ENCODE measurements at places on chromosomes 2 and 18.
A peak's percentile ranks its signal among the peaks of the same experiment; 100 is the strongest.

GRCh38 chr2:241941691-241942301, 72.3 kb downstream of the RTP5 start:
- DNase-seq = no peak

GRCh38 chr2:30229596-30229995, 1.7 kb upstream of the LBH start:
- DNase-seq = no peak

- DNase-seq = no peak
Measured at GRCh38 chr18:55064760-55065159, 105.5 kb upstream of the CCDC68 start.

- no peak for DNase-seq
Measured at GRCh38 chr18:10332452-10332851, 122.0 kb upstream of the APCDD1 start.

DNA sequence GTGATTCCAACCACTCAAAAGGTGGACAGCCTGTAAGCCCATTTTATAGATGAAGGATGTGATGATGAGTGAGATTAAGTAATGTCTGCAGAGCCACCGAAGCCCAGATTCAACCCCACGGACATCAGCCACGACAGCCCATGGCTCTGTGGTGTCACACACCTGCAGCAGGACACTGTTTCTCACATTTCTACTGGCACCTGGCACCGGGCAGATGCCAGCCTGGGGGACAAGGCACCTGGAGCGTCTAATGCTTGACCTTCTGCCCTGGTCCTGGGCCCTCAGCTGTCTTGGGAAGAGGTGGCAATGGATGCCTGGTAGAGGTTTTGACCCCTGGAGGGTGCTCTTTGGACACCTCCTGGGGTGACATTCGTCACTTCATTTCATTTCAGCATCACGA, 176.3 kb downstream of the ANAPC1 start:
- DNase-seq = no peak

- DNase-seq = no peak
Measured at GRCh38 chr2:64029116-64029665, 10.0 kb upstream of the VPS54 start.

GRCh38 chr2:14614017-14614416, 18.5 kb upstream of the LRATD1 start:
- no peak for DNase-seq

- DNase-seq = peak; percentile 57
Measured at GRCh38 chr2:117856415-117857210, 42.1 kb downstream of the DDX18 start.

GRCh38 chr2:63680455-63680854, 91.7 kb downstream of the MDH1 start:
- DNase-seq = no peak

DNA sequence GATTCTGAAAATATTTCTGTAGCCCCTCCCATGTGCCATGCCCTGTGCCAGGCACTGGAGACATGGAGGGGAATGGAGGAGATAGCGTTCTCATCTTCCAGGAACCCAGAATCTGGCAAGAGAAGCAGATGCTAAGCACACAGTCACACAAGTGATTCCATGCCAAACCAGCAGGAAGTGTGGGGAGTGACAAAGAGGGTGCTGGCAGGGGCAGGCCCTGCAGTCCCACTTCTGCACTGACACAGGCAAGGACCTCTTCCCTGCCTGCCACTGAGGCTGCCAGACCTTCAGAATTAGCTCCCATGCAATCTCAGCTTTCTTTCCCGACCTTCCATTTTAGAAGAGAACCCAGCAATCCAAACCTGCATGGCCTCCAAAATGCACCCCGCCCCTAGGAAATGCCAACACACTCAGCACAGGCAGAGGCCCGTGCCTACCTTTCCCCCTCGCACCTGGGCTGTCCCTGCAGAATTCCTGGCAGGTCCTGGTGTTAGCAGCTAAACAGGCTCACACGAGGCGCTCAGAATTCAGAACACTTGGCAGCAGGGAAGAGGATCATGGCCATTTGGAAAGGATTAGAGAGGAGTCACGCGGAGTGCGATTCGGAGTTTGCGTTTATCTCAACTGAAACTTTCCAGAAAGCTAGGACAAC, 155.3 kb downstream of the MSH2 start:
- DNase-seq = no peak

DNA sequence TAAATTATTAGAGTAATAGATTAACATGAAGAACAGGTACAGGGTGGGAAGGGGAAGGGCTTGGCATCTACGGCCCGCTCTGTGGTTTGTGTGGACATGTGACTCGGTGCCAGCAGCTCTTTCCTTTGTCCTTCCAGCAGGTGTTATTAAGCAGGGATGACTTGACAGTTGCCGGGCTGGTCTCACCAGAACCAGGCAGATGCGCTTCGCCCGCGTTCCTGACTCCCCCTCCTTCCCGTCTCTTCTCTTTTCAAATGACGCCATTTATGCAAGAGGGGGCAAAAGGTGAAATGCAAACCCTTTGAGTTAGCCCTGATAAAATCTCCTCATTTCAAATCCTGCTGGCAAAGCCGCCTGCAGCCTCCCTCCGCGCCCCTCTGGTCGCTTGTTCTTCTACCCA, 38.9 kb upstream of the MGAT4A start:
- no peak for DNase-seq

DNA sequence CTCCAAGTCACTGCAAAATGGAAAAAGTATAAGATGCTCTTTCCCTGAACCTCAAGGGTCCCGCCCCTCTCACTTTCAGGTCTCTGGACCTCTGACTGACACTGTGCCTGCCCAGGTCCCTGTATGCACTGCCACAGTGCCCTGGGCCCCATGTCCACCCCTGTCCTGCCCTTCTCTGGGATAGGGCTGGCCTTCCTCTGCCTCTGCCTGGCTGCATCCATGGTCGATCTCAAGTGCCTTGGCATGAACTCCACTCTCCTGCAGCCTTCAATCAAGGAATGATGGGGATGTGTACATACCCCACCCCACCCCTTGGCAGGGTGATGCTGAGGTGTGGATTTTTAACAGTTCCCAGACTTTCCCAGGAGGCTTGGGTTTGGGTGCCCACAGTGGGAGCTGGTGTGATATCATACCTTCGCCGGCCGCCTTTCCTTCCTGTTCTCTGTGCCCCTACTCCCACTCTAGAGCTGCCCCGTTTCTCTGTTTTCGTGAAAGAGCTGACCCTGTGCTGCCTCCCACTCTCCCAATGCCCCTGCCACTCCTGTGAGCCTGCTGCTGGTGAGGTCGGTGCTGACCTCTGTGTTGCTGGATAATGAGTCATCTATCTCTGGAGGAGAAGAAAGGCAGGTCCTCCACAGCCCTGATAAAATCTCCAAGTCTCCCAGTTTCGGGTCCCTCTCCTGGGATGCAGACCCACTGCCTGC, 18.9 kb downstream of the PTPN18 start:
- DNase-seq = no peak

DNA sequence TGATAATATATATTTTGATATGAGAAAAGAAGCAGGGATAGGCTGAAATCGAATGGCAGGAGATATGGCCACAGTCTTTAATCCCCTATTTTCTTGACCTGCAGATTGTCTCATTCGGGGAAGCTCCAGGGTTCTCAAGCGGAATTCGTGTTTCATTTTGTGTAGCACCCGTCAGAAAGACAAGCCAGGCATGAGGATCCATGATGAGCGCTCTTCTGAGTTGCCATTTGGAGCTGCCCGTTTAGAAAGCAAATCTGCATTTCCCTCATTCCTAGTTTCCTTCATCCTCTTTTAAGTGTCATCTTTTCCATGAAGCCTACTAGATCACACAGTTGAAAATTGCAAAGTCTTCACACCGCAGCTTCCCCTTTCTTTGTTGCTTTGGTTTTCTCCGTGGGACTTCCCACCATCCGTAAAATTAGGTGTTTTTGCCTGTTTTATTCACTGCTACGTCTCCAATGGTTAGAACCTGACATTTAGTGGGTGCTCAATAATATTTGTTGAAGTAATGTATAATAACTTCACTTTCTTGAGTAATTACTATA, 16.9 kb downstream of the HNMT start:
- DNase-seq = no peak

GRCh38 chr2:200772620-200773019, 39.1 kb upstream of the BZW1 start:
- no peak for DNase-seq

DNA sequence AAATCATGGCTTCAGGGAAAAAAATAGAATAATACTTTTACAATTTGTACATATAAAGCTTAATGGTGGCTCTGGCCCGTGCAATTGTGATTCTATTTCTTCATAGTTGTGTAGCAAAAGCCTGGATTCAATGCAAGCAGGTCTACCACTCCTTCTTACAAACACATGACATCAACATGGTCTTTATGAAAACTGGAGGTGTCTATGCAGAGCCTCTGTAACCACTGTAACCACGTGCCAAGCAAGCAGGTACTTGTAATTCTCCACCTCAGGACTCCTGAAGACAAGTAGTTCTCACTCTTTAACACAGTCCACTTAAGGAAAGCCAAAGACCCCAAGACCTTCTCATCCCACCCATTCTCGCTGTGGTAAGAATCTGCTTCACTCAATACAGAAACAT, 62.6 kb downstream of the METTL4 start:
- DNase-seq = no peak

- DNase-seq = no peak
Measured at GRCh38 chr18:58446391-58447060, 182.4 kb downstream of the ALPK2 start.

- DNase-seq = no peak
Measured at GRCh38 chr2:208135794-208136715, 6.4 kb upstream of the CRYGC start.

- no peak for DNase-seq
Measured at GRCh38 chr18:34921811-34922385, 119.3 kb upstream of the MAPRE2 start.

DNA sequence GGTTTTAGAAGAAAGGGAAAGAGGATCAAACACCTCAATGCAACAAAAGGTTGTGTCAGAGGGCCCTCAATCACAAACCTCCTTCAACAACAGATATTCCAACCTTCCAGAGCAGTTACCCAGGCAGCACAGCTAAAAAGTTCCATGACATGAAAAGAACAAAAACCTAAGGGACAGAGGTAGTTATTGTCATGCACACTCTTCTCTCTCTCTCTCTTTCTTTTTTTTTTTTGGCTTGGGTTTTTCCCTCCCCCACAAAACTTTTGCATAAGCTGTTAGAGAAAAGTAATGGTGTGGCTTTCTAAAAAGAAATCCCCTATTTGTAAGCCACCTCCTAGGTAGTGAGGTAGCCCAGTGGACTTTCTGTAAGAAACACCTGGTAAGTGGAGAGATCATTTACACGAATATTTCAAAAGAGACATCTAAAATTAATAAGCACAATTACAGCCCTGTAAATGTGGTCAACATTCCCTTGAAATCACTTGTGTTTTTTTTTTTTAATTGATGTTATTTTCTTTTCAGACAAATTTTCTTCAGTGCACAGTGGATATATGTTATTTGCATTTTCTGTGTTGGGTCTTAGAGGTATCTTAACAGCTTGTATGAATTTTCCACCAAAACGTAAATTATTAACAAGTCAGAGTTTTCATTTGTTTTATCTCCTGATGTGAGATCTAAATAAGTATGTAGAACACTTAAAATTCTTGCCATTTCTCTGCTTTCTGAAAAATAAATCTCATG, 48.4 kb downstream of the ZEB2 start:
- DNase-seq = no peak

DNA sequence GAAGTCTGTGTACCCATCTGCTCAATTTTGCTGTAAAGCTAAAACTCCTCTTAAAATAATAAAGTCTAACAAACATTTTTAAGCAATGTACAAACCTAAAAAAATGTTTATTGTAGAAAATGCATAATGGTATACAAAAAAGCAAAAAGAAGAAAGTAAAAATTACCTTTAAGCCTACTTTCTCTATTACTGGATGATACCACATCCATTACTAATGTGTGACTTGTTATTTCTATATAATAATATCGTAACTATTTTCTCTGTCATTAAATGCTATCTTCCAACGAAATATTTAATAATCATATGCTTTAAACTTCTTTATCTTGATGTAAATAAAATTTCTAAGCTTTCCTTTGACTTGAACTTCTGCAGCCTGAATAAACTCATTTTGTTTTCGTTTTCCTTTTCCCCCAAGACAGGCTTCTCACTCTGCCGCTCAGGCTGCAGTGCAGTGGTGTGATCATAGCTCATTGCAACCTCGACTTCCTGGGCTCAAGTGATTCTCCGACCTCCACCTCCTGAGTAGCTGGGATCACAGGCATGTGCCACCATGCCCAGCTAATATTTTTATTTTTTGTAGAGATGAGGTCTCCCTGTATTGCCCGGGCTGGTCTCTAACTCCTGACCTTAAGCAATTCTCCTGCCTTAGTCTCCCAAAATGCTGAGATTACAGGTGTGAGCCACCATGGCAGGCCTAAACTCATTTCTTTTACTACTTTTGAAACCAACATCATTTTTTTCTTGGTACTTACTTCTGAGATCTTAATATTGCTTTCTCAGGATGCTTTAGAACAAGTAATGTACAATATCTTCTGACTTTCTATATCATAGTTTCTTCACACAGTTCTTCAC, 18.1 kb upstream of the DNAH7 start:
- DNase-seq = no peak

- no peak for DNase-seq
Measured at GRCh38 chr2:202609381-202610145, 25.2 kb upstream of the FAM117B start.

- DNase-seq = no peak
Measured at GRCh38 chr18:27136208-27136535, 48.9 kb downstream of the CHST9 start.

DNA sequence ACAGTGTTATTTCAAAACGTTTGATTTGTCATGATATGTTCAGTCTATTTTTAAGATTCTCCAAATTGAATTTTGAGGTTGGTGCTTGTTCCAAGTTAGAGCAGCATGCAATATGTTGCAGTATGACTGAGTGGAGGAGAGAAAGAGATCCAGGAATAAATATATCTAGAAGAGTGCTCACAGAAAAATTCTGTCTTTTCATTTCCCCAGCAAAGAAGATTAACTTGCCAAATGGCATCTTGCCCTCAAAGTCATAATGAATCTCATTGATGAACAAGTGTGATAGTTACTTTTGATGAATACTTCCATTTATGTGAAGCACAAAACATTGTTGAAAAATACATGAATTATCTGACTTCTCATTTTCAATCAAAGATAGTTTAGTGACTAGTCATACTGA, 95.9 kb downstream of the KCNJ3 start:
- no peak for DNase-seq

- no peak for DNase-seq
Measured at GRCh38 chr2:241456546-241456945, 51.8 kb downstream of the STK25 start.

- no peak for DNase-seq
Measured at GRCh38 chr2:188527141-188527540, 235.5 kb downstream of the GULP1 start.

GRCh38 chr2:68671961-68672360, 28.6 kb downstream of the PROKR1 start:
- DNase-seq = no peak

All from amniotic stem cell (primary cell).